ENCODE measurements at places on chromosomes 3 and 15.

DNA sequence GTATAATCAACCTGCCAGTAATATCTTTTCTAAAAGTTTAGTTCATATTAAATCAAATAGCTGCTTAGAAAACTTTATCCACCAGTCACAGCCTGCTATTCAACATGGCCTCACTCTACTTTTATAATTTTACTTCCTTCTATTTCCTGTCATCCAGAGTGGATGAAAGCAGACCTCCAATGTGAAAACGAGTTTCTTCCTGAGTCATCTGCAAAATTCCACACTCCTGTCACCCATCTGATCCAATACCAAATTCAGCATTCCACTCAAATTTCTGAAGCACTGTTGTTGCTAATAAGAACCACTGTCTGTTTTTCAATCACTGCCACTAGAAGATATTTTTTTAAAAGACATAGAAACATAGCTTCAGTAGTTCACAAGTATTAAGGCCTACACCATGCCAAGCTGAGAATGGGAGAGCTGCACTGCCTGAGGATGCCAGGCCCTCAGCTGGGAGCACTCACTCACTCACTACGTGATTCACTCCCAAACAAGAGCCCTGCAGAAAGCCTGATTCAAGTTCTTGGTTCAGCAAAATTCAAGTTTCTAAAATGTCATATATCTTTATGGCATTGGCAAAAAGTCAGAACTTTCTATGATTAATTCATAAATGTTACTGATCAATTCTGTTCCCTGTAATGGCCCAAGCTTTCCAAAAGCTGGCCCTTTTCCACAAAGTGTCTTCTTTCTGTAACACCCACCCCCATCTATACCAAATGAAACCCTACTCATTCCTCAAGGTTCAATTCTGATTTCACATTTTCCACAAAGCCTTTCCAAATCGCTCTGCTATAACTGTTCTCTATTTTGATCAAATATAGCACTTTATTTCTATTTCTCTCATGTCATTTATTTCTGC is 82.9 kb downstream of the FSIP1 start:
- DNase-seq = no peak

GRCh38 chr3:20456511-20456910 is 270.5 kb upstream of the SGO1 start:
- no peak for DNase-seq

- DNase-seq = no peak
Observed at GRCh38 chr3:155517903-155518302, 224.4 kb upstream of the STRIT1 start.

GRCh38 chr3:54936561-54936960 is 8.7 kb upstream of the LRTM1 start:
- DNase-seq = no peak
